T follicular helper cell (primary cell): ENCODE measurements at places on chromosomes 2 and 18.

- no peak for DNase-seq
Observed at GRCh38 chr2:18883616-18884456, 294.5 kb upstream of the NT5C1B start.

GRCh38 chr18:55488473-55488872 lies 99.5 kb downstream of the TCF4 start:
- DNase-seq = no peak

GRCh38 chr2:113891265-113891959 lies 1.5 kb downstream of the ACTR3 start:
- DNase-seq = no peak

DNA sequence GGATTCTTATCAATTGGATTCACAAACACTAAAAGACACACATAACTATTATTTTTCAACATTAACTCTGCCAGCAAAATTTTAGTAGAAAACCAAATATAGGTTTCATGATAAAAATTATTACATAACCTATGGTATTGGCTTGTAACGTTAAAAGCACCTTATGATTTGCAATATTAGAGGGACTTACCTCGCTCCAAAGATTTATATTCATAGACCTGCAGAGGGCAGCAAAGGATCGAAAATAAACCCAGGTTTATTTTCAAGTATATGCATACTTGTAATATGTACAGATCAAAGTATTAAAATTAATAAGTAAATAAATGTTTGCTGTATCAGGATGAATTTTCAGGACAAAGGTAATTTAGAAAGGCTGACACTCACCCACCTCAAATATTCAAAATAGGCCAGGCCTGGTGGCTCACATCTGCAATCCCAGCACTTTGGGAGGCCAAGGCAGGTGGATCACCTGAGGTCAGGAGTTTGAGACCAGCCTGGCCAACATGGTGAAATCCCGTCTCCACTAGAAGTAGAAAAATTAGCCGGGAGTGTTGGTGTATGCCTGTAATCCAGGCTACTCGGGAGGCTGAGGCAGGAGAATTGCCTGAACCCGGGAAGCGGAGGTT lies 45.3 kb downstream of the LRPPRC start:
- no peak for DNase-seq

DNA sequence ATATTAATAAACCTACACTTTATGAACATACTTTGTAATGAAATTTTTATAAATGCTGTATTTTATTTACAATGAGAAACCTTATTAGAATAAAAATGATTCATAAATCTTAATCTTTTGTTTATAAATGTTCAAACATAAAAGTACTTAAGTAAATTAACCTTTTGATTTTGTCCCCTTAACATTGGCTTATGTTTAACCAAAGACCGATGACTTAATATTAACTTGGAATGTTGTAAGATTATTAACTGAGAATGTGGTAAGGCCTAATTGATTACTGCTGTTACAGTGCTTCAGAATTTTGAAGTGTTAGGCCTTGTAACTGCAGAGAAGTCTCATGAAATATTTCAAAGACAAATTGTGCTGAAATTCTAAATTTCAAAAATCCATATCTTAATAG lies 5.7 kb downstream of the CPS1 start:
- DNase-seq = no peak

DNA sequence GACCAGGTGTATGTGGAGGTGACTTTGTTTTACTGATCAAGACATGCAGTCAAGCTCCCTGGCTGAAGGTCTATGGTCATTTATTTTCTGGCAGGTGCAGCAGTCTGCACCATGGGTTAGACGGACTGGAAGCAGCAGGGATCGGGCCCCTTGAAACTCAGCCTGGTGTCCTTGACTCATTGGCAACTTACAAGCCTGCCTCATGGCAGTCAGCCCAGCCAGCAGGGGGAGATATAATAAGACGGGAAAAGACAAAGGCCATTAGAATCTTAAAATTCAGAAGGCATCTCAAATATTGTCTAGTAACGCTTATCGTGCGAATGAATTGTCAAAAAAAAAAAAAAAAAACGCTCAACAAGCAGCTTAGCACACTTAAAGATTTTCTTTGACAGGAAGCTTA lies 308.2 kb downstream of the EN1 start:
- no peak for DNase-seq

DNA sequence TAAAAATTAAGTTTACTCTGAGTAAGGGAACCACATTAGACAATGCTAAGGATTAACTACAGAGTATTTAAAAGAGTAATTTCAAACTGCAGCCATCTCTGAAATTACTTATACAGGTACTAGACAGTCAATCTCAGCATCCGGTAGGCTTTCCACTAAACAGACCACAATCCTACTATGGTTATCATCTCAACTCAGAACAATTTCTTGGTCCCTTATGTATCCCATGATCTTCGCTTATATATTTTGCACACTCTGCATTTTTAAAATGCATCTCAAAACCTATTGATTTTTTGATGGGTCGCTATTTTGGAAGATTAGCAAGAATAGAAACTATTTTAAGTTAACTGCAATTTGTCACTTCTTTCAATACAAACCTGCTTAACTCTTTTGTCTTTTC lies 1.4 kb downstream of the PPP4R1 start:
- DNase-seq = no peak

DNA sequence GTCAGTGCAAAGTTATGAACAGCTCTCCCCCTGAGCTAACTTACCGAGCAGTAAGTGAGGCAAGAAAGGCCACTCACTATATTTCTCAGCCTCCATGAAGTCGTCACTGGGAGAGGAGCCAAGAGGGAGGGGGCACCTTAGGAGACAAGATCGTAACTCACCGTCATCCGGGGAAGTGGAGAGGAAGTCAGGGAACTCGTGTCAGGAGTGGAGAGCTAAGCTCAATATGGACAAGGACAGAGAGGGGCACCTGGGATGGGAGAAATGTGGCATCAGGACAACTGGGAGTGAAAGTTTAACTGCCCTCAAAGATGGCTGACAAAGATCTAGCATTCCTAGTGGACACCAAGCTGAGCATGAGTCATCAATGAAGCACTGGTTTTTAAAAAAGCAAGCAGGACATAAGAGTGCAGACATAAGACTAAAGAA lies 37.1 kb downstream of the BCL11A start:
- no peak for DNase-seq

- DNase-seq = no peak
Observed at GRCh38 chr2:152046940-152047339, 51.9 kb downstream of the CACNB4 start.

GRCh38 chr2:178530625-178531142 lies 50.4 kb downstream of the PLEKHA3 start:
- no peak for DNase-seq

DNA sequence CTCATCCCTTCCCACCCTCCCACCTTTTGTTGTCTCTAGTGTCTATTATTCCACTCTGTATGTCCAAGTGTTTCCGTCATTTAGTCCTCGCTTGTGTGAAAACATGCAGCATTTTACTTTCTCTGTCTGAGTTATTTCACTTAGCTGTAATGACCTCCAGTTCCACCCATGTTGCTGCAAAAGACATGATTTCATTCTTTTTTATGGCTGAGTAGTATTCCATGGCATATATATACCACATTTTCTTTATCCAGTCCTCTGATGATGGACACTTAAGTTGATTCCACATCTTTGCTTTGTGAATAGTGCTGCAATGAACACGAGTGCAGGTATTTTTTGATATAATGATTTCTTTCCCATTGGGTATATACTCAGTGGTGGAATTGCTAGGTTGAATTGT lies 296.7 kb downstream of the MBD5 start:
- no peak for DNase-seq

- no peak for DNase-seq
Observed at GRCh38 chr2:233259730-233260129, 8.3 kb downstream of the ATG16L1 start.

- no peak for DNase-seq
Observed at GRCh38 chr2:121949271-121949670, 193.8 kb downstream of the TSN start.

GRCh38 chr2:174603280-174603679 lies 5.7 kb upstream of the WIPF1 start:
- peak; percentile 43 for DNase-seq

GRCh38 chr2:81266106-81266505 lies 961.6 kb upstream of the LRRTM1 start:
- DNase-seq = no peak

DNA sequence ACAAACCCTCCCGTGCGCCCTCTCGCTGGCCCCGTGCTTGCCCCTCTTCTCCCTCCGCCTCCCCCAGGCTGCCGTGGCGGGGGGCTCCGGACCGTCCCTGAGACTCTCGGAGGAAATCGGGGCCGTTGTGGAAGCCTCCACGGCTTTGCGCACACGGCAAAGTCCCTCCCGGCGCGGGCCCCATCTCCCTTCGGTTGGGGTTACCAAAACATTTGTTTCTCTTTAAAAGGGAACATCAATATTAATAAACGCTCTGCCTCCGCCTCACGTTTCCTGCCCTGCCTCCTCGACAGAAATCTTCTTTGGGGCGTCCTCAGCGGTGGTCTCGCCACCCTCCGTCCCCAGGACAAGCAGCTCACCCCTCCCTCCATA lies 3.8 kb downstream of the PAX3 start:
- no peak for DNase-seq

DNA sequence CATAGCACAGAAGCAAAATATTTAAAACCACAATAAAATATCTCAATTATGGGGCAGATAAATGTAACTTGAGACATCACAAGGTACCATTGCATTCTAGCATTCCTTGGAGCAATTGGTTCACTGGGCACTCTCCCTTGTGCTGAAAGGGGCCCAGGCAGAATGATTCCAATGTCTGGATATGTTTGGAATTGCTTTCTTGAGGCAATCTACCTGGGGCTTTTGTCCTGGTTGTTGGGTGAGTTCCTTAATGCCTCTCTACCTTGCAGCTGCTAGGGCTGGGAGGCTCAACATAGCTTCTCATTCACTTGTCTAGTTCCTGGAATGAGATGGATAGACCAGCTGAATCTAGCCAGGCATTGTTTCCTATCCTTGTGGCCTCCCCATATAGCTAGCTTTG lies 539.6 kb upstream of the FSHR start:
- no peak for DNase-seq

DNA sequence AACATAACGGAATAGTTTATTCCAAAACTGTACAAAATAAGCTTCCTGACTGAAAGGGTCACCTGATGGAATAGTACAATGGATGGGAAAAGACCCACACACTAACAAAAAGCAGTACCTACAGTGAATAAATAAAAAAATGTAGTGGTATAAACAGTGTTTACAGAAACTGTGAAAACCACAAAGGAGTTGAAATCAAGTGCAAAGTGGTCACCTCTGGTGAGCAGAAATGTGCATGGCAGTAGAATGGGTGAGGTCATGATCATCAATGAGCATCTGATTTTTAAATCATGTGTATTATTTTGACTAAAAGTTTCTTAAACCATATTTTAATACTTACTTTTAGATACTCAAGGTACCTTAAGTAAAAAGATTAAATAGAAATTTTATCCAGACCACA lies 11.4 kb downstream of the WDSUB1 start:
- DNase-seq = no peak

DNA sequence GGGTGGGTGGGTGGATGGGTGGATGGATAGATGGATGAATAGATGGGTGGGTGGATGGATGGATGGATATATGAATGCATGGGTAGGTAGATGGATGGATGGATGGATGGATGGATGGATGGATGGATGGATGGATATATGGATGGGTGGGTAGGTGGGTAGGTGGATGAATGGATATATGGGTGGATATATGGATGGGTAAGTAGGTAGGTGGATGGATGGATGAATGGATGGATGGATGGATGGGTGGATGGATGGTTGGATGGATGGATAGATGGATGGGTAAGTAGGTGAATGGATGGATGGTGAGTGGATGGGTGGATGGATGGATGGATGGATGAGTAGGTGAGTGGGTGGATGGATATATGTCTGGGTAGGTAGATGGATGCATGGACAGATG lies 36.1 kb downstream of the MCFD2 start:
- DNase-seq = no peak
